ENCODE measurements at places on chromosomes 13 and 19.

DNA sequence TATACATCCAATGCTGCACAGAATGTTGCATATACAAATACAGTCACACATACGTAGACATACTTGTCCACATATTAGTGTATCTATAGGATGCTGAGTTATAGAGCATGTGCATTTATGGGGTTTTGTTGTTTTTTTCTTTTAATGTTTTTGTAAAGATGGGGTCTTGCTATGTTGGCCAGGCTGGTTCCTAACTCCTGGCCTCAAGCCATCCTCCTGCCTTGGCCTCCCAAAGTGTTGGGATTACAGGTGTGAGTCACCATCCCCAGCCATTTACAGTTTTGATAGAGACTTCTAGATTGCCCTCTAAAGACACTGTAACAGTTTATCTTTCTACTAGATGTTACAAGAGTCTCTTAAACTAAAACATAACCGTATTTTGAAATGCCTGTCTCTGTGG lies 14.3 kb downstream of the HNRNPUL1 start:
- DNase-seq, result no peak

- DNase-seq, result no peak
Measured at GRCh38 chr19:35483089-35483488, 7.2 kb downstream of the KRTDAP start.

- DNase-seq, result no peak
Measured at GRCh38 chr13:70703755-70704154, 595.5 kb upstream of the KLHL1 start.

DNA sequence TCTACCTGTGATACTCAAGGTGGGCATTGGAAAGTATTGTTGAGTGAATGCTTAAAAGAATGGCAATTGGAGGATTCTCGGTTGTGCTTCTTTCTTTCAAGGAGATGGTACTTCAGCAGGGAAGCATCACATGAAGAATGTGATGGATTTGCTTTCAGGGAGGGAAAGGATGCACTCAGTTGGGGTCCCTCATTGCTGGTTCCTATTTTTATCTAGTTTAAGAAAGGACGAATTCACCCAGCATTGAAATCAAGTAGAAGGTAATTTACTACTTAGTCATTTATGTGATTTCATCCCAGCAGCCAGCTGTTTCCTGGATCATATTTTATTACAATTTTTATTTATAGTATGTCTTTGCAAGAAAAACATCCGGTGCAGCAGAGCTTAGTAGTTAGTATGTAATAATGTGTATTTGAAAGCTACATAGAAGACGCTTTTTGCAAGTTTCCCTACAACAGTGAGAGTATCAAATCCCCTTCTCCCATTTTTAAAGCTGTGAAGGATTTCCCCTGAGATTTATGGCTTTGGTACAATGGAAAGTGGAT lies 417.9 kb downstream of the GPC5 start:
- no peak for DNase-seq

GRCh38 chr19:2533686-2534422 lies 57.9 kb downstream of the GADD45B start:
- no peak for DNase-seq

DNA sequence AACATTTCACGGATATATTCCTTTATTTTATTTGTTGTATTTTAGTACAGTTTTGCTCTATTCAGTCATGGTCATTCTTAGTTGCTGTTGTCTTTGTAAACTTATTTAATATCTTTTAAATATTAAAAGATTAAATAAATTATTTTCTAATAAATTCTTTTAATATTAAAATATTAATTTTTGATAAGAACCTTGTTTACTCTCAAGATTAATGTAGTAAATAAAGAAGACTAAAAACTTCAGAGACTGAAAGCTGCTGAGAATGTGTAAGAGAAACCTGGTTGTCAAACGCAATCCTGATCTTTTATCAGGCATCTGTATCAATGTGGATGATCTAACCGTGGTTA lies 34.4 kb upstream of the SACS start:
- DNase-seq, result no peak

DNA sequence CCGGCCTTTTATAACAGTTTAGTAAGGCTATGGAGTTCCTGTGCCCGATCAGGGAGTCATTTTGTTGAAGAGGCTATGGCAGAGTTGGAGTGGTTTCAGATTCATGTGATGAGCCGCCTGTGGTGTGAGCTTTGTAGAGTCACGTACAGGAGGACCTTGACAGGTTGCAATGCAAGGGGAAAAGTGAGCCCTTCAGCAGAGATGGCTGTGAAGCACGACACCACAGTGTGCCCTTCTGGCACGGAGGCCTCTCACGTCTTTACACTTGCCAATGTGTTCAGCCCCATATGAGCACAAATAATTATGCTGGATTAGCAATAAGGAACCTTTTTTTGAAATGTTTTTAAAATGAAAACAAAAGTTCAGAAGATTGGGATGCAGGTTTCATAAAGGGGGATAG lies 499.8 kb downstream of the LIG4 start:
- no peak for DNase-seq

DNA sequence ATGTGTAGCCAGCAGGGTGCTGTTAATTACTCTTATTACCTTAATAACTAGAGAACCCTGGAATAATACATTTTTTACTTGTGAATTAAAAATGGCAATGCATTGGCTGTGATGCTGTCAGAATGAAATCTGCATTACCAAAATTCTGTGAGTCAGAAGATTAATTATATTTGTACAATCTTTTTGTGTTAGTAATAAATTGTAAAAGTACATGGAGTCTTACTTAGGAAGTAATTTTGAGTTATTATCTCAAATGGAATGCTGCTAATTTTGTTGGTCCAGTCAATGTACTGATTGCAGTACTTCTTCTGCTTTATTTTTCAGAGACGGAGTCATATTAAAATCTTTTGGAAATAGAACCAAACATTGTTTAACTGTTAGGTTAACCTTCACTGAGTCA lies 152.0 kb upstream of the SLC10A2 start:
- no peak for DNase-seq

- DNase-seq, result peak; percentile 38
Measured at GRCh38 chr19:12800923-12801465, 606 bp downstream of the PRDX2 start.

DNA sequence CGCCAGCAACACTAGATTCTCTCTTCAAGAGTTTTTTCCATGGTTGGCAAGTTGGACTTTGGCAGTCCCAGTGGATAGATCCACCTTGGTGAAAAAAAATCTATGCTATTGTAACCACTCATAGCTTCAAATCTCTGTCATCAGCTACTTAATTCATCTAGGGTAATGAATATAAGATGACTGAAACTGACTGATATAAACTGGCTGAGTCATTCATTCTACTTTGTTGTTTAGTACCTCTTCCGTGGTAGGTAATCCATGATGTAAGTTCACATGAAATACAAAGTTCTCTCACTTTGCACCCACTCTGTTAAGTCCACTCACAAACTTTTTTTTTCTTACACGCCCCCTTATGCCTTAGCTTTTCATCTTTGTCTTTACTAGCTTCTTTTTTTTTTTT lies 1381.5 kb downstream of the SLITRK5 start:
- no peak for DNase-seq

- peak; percentile 60 for DNase-seq
Measured at GRCh38 chr19:18895824-18896341, at the start of gene CERS1. CERS1 (minus strand) TSS chr19:18896158; CDS start chr19:18896072, 86 bp downstream.

DNA sequence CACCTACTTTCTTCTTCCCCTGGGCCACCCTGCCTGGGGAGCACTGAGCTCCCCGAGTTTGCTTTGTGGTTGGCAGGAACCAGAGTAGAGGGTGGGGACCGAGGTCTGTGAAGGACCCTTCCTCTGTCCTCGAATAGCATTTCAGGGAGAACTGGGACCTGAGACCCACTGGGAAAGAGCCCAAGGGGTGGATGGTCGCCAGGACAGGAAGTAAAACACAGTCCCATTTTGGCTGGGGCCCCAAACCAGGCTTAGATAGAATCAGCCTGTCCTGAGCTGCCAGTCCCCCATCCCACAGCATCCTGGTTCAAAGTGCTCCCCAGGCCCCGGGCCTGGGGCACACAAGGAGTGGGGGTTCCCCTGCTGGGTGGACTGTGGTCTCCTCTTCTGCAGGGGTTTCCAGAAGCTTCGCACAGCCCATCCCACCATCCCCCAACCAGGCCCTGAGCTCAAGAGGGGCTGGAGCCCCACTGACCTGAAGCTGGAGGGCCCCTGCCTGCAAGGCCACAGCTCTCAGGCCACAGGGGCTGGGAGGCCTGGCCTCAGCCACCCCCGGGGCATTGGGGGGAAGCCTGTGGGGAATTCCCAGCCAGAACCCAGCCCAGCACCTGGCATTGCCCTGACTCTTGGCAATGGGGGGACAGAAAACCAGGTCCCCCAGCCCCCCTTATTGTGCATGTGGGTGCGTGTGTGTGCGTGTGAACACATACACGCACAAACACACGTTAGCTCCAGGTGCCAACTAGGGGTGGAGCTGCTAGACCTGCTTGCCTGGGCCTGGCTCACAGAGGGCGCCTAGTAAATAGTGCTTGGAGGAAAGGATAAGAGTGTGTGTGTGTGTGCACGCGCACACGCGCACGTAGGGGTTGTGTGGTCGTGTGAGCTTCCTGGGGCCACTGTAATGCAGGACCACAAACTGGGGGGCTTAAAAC lies 995 bp upstream of the MKNK2 start:
- DNase-seq, result no peak

DNA sequence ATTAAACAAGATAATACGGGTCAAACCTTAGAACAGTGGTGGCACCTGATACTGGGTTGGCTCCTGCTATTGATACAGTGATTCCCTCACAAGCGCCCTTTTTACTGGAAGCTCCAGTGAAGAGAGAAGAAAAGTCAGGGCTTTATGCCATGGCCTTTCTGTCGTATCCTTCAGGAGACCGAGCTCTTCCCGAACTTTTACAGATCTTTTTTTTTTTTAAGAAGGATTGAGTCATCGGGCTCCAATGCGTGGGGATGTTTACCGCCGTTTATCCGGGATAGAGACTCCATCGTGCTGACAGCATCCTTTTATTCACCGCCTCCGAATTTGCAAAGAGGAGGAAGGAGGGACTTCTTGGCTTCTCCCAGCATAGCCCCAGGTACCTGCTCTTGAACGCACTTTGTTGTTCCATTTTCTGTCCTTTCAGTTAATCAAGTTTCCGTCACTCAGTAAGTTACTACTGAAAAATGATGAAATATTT lies 574 bp downstream of the ZNF227 start:
- DNase-seq, result peak; percentile 3

GRCh38 chr13:91468301-91468700 lies 69.9 kb downstream of the GPC5 start:
- DNase-seq, result no peak

- no peak for DNase-seq
Measured at GRCh38 chr13:65725006-65725405, 1505.1 kb downstream of the PCDH9 start.

- DNase-seq, result peak; percentile 67
Measured at GRCh38 chr19:50325310-50326100, 3.7 kb downstream of the KCNC3 start.

DNA sequence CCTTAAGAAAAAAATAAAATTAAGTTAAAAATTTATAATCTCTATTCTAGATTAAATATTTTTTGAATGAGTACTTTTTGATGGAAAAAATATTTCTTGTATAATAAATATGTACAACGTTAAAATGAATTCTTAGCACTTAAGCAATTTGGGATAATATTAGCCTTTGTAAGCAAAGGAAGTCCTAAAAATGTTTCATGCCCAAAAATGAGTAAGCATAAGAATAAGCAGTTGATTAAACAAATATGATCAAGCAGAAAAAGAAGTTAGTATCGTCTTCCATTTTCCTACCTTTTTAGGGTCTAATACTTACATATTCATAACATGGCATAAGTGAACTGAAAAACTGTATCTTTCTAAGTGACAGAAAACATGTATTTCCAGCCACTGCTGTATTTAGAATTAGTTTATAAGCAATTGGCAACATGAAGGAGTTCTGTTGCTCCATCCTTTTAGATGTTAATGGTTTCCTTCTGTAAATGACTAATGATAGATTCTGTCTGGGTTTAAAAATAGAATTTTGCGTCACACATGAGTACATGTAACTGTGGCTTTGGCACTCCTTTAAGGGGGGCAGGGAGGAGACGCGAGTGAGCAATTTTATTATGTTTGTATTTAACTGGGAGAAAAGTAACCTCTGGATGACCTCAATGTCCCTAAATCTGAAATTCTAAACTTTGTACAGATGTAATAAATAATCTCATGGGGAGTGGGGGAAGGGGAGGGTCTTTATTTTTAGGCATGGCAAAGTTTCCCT lies 237.4 kb downstream of the RGCC start:
- DNase-seq, result peak; percentile 74

- DNase-seq, result no peak
Measured at GRCh38 chr13:40440990-40441820, 225.2 kb downstream of the FOXO1 start.

DNA sequence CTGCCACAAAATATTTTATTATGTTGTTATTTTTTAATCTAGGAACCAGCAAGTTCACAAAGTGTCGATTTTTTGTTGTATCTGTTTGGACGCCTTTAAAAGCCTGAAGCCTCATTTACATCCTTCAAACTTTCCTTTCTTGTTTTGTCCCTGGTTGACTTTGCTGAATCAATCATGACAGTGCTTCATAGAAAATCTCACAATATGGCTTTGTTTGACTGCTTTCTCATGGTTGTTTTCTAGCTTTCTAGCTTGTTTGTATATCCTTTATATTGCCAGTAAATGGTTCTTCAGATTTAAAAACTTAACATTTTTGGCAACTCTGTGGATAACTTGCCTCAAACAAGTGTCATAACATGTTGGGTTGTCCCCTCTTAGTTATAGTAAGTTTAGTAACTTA lies 84.1 kb upstream of the ATXN8OS start:
- DNase-seq, result no peak

- DNase-seq, result no peak
Measured at GRCh38 chr13:98339684-98340425, 162.8 kb upstream of the RNF113B start.

- DNase-seq, result no peak
Measured at GRCh38 chr13:26966701-26967080, 204.9 kb downstream of the USP12 start.

DNA sequence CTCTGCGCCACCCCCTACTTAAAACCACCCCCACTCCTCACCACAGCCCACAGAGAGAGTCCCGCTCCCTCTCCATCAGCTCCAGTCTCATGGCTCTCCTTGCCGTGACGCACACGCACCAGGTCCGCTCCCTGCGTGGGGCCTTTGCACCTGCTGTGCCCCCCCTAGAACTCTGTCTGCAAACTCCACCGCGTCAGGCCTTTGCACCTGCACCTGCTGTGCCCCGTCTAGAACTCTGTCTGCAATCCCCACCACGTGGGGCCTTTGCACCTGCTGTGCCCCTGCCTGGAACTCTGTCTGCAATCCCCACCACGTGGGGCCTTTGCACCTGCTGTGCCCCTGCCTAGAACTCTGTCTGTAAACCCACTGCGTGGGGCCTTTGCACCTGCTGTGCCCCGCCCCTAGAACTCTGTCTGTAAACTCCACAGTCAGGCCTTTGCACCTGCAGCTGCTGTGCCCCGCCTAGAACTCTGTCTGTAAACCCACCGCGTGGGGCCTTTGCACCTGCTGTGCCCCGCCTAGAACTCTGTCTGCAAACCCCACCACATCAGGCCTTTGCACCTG lies 4.2 kb downstream of the SHC2 start:
- DNase-seq, result no peak

- DNase-seq, result no peak
Measured at GRCh38 chr13:56015919-56016318, 1124.8 kb upstream of the PRR20A start.

DNA sequence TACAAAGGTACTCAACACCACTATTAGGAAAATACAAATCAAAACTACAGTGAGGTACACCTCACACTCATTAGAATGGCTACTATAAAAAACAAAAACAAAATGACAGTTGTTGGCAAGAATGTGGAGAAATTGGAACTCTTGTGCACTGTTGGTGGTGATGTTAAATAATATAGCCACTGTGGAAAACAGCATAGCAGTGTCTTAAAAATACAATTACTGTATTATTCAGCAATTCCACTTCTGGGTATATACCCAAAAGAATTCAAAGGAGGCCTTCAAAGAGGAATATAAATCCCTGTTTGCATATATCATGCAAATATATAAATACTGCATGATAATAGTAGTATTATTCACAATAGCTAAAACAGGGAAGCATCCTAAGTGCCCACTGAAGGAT lies 66.8 kb downstream of the CDK8 start:
- no peak for DNase-seq

Data from NB4 (cell line).